K562 (cell line): ENCODE measurements at places on chromosomes 3 and 15. TPM values are rescaled to one million over a fixed set of nuclear protein-coding genes. Genes with fewer than 3 reads are reported as not detected.

The ZKSCAN7 gene
- total RNA-seq, result 0.07 TPM in 1 of 2 replicates, not detected in the other

The CP gene
- 0.49 and 0.75 TPM in 2 replicates for total RNA-seq

The IL17RE gene
- 0.47 and 0.72 TPM in 2 replicates for total RNA-seq

The CPA3 gene
- total RNA-seq, result not detected in 2 replicates

The EXD1 gene
- total RNA-seq, result not detected in 2 replicates

The LRRFIP2 gene
- 41.6 and 46.6 TPM in 2 replicates for total RNA-seq

The PLA2G4E gene
- not detected in 2 replicates for total RNA-seq

The MEX3B gene
- total RNA-seq, result 12.0 and 12.8 TPM in 2 replicates

The NPAP1 gene
- total RNA-seq, result not detected in 2 replicates

The MINAR1 gene
- total RNA-seq, result 0.72 and 0.89 TPM in 2 replicates

The ECE2 gene
- not detected in 2 replicates for total RNA-seq

- DNase-seq, result no peak
Measured at GRCh38 chr15:50854601-50855490, 53.6 kb upstream of the AP4E1 start.

DNA sequence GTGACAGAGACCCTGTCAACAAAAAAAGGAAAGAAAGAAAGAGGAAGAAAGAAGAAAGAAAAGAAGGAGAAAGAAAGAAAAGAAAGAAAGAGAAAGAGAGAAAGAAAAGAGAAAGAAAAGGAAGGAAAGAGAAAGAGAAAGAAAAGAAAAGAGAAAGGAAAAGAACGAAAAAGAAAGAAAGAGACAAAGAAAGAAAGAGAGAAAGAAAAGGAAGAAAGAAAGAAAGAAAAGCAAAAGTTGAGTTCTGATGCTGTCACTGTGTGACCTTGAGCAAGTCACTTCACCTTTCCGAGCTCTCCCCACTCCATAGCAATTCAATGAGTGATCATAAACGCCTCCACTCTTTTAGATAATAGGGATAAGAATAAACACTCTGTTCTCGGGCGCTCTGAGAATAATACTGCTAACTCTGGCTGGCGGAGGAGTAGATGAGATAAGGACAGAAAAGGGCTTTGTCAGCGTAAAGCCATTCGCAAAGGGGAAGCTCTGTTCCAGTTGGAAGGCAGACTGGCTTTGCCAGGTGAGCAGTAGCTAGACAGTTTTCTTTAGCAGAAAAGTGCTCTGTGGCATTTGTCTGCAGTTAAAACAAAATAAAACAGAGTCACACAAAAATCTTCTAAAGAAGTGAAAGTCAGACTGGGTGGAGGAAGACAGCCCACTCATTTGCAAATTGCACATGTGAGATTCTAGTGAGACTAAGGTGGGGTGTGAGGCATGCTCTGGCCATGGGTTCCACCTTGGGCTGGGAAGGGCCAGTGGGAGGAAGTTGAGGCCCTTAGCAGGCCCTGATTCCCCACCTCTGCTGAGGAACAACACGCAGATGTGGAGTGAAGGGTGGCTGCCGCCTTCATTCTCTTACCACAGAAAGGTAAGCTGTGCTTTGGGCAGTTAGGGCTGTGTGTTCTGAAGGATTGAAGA is 9.6 kb upstream of the FLNB start:
- peak; percentile 60 for DNase-seq

- no peak for DNase-seq
Measured at GRCh38 chr3:58353722-58354553, 21.2 kb downstream of the PXK start.

DNA sequence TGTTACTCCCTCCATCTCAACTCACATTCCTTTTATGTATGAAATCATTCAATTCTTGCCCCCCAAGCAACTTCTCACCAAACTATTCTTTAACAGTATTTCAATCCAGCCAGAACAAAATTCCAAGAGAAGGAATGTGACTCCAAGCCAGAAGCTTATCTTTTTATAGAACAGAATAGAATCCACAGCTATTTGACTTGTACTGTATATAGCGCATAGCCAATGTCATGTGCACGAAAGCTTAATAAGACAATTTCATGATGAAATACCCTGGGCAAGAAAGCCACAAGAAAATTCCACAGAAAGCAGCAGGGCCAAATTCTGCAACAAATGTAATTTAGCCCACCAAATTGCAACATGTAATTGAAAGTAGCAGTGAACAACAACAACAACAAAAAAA is 127.6 kb upstream of the UBE2E2 start:
- DNase-seq, result no peak

GRCh38 chr3:184353546-184353941 is 7.9 kb downstream of the CLCN2 start:
- DNase-seq, result no peak

- DNase-seq, result no peak
Measured at GRCh38 chr3:65330072-65330471, 642.3 kb upstream of the ADAMTS9 start.

DNA sequence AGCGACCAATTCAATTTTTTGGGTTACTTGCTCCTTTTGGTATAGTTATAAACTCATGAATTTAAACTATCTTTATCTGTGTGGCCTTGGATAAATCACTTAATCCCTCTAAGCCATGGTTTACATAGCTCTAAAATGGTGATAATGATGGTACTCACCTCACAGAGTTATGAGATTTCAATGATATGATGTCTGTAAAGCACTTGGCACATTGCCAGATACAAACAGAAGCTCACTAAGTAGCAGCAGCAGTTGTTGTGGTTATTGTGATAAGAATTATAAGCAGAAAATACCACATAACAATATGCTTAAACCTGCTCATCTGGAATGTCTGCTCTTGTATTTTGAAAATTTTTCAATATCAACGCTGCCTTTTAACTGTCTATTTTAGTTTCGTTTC is 185.1 kb upstream of the SNTN start:
- no peak for DNase-seq

- DNase-seq, result peak; percentile 15
Measured at GRCh38 chr3:50978991-50979667, 304.4 kb downstream of the DOCK3 start.

DNA sequence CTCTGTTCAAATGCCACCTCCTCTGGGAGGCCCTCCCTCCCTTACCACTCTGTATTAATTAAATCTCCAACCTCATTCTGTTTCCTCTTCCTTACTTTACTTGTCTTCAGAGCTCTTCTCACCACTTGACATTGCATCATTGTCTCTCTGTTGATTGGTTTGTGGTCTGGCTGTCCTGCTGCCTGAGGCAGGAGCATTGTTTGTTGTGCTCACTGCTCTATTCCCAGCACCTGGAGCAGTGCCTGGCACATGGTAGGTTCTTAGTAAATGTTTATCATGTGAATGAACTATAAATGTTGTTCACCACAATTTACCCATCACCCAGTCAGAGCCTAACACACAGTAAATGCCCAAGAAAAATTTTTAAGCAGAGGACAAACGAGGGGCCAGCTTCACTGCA is 6.7 kb upstream of the BFSP2 start:
- DNase-seq, result no peak

DNA sequence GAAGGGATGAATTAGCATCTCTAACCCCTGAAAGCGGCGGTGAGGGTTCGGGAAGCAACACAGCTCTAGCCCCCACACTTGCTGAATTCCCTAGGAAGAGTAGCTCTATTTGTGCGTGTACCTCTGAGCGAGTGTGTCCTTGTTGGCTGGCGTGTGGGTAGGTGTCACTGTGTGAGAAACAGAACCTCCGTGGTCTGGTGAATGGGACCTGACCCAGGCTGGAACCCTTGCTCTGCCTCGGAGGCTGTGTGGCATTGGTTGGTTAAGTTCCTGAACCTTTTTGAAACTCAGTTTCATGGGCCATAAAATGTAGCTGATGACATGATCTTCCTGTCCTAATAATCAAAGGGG is 414 bp upstream of the TMEM115 start:
- no peak for DNase-seq

- DNase-seq, result no peak
Measured at GRCh38 chr3:13745636-13746035, 134.2 kb downstream of the WNT7A start.

GRCh38 chr3:17115186-17115585 is 230.4 kb downstream of the PLCL2 start:
- no peak for DNase-seq

- DNase-seq, result peak; percentile 89
Measured at GRCh38 chr3:184176377-184177330, 2.0 kb downstream of the AP2M1 start.

- peak; percentile 79 for DNase-seq
Measured at GRCh38 chr15:79380755-79381497, 51.2 kb upstream of the MINAR1 start.

GRCh38 chr3:173591401-173591800 is 193.9 kb downstream of the NLGN1 start:
- no peak for DNase-seq

GRCh38 chr3:187212196-187212545 is 14.9 kb downstream of the RTP1 start:
- no peak for DNase-seq

DNA sequence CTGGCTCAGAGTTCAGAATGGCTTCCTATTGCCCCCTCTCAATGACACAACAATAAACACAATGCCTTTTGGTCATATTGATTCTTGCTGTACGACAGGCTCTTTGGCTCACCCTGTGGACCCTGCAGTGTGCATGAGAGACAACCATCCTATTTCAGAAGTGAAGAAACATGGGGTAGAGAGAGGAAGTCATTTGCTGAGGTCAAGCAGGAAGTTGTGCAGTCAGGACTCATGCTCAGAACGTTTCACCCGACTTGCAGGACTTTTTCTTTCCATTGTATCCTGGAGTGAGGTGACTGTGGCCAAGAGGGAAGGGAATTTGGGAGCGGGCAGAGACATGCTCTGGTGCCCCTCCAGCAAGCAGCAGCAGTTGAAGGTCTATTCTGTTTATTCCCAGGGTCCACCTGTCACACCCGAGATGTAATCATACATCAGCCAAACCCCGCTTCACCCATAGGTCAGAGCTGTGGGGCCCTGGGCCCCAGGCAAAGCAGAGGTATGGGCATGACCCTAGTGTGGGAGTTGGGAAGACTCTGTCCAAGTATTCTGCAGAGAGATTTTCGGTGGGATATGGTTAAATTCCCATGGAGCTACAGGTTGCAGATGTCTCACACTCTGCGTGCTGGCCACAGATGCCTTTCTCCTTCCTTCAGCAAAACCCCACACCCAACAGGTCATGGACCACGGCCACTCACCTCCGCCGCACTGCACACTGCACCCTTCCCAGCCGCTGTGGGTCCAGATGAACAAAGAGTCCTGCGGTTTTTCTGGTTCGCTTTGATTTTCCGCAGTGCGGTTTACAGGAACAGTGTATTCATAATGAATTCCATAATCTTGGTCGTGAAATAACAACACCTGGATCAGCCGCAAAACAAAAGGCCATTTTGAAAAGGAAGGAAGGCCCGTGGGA is 290.6 kb downstream of the ADAMTS17 start:
- DNase-seq, result no peak

DNA sequence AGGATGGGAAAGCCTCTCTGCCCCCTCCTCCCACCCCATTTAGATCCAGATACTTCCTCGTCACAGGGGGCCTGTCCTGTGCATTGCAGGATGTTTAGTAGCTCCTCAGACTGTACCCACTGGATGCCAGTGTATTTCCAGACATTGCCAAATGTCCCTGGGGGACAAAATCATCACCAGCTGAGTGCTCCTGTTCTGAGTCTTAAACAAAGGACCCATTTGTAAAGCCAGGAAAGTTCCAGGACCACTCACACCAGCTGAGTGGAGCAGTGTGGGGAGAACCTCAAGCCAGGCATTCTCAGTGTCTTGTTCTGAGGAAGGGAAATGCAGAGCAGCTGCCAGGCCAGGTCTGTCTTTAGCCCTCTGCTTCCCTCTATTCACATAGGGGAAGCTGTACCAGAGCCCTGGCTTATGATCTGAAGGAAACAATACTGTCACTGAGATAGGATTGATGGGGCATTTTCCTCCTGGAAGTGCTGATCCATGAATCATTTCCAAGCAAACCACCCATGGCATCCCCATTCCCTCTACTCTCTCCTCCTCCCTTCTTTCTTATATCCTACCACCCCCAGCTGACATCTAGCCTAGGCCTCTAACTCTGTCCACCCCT is 67.4 kb upstream of the MEX3B start:
- DNase-seq, result no peak

GRCh38 chr3:112582244-112582874 is 20.5 kb downstream of the SLC35A5 start:
- peak; percentile 11 for DNase-seq

DNA sequence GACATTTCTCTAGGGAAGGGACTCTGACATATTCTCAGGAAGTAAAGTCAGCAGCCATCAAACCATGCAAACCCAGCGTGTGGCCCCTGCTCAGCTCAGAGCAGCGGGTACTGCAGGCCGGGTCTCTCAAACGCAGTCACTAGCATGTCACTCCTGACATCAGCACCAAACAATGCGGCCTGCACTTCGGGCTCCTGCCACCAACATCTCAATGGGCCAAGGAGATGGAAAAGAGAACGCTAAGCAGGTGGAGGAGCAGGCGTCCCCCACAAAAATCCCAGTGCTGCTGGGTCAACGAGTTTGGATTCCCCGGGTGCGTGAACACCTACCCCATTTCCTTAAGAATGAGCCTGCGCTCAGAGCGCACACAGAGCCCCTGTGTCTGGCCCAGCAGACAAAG is 9.9 kb upstream of the SPTBN5 start:
- no peak for DNase-seq

GRCh38 chr15:79923515-79924169 is 26.8 kb upstream of the MTHFS start:
- peak; percentile 96 for DNase-seq

- DNase-seq, result no peak
Measured at GRCh38 chr3:62184559-62184958, 188.8 kb downstream of the FEZF2 start.

DNA sequence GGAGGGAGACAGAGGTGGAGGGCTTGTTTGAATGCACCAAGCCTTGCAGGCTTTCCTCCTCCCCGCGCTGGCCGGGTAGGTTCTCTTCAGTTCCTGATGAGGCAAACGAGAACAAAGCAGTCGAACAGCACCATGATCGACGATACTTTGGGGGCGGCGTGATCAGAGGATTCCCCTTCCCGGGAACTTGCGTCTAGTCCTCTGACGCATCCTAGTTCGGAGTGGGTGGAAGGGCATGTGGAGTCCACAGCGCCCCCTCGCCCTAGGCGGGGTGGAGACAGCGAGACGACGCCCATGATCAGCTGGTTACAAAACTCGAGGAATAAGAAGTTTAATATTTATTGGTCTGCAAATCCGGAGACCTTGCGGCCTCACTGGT is 452 bp upstream of the SV2B start:
- DNase-seq, result no peak

DNA sequence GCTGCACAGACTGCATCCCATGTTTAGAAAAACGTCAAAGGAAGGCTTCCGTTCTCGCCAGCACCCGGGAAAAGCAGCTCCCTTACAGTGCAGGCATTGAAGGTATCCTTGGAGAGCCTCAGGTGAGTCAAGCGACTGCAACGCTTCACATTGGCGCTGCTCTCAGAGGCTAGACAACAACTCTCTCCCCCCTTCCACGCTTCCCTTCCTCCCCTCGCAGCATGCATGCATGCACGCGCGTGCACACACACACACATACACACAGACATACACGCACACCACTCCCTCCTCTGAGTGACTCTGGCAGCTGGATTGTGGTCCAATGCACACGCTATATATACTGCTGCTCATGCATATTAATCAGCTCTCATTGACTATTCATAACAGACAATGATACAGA is 191.1 kb downstream of the PDZRN3 start:
- no peak for DNase-seq
